Myocyte (in vitro differentiated cells): ENCODE measurements at places on chromosomes 6 and 20.
A peak's percentile ranks its signal among the peaks of the same experiment; 100 is the strongest.

- DNase-seq = no peak
These were observed 161.0 kb downstream of the GJA1 start for GRCh38 chr6:121596441-121596840.

DNA sequence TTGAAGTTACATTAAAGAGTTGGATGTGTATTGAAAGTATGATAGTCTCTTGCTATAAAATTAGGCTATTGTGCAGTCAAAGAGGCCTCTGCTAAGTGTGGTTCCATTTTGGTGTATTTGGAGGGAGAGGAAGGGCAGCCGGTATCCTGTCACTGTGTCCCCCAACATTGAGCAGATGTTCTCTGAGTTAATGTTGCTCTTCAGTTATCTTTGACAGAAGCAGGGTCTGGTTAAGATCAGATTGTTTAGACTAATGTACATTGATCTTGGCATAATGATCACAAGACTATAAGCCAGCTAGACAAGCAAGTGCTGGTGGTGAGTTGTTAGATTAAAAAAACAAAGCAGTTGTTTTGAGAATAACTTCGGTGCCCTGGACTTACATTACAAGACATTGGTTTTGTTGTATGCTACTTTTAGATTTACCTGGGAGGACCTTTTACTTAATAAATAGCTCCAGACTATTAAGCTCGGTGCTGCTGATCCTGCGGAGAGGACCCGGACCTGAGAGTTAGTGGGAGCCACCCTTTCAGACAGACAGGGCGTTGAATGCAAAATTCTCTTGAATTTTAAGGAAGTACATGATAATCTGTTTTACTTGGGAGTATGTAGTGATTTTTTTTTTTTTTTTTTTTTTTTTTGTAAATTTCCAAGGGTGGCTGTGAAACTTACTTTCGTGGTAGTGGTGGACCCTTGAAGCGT, 97.8 kb downstream of the JARID2 start:
- DNase-seq = no peak

DNA sequence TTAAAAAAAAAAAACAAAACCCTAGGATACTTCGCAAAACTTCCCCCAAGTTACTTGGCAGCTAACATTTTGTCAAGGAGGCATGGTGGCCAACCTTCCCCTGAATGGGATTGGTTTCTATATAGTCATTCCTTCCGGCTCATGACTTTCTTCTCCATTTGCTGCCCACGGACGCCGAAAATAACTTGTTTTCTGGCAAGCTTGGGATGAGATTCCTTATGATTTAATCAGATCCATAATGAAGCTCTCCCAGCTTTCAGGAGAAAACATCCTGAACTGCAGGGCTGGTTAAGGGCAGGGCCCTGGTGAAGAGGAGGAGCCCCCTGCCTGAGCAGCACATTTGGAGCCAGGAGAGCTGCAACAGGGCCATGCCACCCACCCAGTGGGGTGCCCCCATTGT, 49.9 kb downstream of the PPP1R16B start:
- peak; percentile 32 for DNase-seq

DNA sequence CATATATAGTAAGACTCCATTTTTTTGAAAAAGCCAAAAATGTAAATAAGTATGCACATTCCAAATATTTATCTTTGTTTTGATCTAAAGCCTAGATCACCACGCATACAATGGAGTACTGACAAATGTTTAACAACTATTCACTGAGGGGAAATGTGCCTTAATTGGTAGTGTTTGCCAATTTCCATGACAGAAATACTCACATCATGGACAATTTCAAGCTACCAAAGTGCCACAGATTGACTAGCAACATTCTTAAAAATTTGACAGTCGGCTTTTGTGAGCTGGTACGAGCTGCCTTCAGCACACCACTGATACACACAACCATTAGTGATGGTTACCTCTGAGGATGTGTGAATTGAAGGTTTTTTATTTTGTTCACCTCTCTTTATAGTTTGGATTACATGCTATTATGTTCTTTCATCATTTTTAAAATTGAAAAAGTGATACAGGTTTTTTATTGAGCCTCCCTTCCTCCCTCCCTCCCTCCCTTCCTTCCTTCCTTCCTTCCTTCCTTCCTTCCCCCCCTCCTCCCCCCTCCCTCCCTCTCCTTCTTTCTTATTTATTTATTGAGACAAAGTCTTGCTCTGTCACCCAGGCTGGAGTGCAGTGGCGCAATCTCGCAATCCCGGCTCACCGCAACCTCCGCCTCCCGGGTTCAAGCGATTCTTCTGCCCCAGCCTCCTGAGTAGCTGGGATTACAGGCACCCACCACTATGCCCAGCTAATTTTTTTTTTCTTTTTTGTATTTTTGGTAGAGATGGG, 19.2 kb downstream of the SMPDL3A start:
- DNase-seq = no peak

GRCh38 chr6:157403686-157404051, 22.7 kb downstream of the ZDHHC14 start:
- no peak for DNase-seq

- DNase-seq = no peak
These were observed 47.0 kb downstream of the SLC22A23 start for GRCh38 chr6:3409699-3410384.

- DNase-seq = peak; percentile 35
These were observed 242.6 kb downstream of the ARID1B start for GRCh38 chr6:157019733-157020132.

- peak; percentile 65 for DNase-seq
These were observed 164.9 kb upstream of the SASH1 start for GRCh38 chr6:148177589-148178233.

DNA sequence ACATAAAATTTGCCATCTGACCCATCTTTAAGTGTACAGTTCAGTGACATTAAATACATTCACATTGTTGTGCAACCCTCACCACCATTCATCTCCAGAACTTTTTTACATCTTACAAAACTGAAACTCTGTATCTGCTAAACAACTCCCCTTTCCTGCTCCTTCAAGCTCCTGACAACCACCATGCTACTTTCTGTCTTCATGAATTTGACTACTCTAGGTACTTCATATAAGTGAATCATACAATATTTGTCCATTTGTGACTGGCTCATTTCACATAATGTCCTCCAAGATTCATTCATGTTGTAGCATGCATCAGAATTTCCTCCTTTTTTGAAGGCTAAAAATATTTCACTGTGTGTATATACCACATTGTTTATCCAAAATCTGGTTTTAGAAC, 86.9 kb upstream of the SMLR1 start:
- DNase-seq = no peak

- no peak for DNase-seq
These were observed 307.7 kb downstream of the ARHGAP18 start for GRCh38 chr6:129402244-129402643.

DNA sequence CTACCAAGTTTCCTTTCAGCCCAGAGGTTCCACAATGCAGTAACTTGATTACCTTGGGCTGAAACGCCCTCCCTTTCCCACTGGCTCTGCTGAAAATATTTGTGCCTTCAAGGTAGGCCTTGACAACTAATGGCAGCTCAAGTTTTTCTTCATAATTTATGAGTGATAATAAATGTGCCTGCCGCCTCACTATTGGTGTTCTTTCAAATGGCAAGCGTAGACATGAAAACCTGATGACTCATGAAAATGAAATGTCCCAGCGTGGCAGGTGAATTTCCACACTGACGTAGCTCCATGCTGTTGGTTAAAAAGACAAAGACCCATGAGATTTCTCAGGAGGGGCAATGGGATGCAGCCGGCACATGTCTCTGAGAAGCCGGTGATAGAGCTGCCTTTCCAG, 107.2 kb upstream of the GGTLC1 start:
- DNase-seq = no peak

- no peak for DNase-seq
These were observed 930.8 kb downstream of the TFAP2A start for GRCh38 chr6:9484091-9484490.

DNA sequence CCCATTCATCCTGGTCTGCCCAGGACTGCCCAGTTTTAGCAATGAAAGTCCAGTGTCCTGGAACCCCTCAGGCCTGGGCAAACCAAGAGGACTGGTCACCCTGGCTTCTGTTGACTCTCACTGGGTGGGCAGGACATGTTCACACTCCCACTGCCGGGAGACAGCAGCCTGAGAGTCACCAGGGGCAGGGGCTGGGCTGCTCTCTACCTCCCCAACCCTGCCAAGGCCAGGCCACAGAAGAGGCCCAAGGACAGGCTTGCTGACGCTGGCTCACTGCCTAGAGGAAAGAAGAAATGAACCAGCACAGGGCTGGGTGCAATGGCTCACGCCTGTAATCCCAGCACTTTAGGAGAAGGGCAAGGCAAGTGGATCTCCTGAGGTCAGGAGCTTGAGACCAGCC, 36.9 kb downstream of the C20orf203 start:
- DNase-seq = no peak

- DNase-seq = peak; percentile 26
These were observed 4.2 kb downstream of the BRD2 start for GRCh38 chr6:32972353-32973143.

DNA sequence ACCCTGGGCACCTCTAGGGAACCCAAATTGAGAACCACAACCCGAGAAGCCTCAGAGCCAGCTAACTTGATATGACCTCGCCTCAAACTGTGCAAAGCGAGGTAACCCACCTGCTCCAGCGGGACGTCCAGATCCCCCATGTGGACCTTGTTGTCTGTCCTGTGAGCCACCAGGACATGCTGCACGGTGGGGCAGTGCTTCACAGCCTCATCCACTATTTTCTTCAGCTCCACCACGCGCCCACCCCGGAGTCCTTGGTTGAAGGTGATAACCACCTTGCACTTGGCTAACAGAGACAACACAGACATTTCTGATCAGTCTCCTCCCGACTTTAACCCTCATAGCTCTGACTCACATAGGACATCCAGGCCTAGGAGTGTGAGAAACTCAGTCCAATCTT, 30.8 kb upstream of the APMAP start:
- DNase-seq = no peak

DNA sequence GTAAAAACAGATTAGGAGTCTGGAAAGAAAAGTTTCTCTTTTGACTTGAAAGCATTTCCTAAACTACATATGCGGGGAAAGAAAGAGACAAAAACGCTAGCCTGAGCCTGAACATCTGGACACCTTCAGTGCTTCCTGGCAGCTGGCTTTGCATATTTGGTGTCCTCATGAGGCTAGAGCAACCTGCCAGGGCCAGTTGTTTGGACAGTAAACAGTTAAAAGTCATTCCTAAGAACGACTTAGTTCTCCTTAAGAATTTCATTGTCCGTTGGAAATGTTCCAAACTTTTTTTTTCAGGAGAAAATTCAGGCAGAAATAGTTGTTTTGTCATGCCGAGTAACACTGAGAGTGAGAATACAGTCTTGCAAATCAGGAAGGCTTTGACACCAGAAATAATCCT, 199.8 kb downstream of the SMOC2 start:
- DNase-seq = no peak

GRCh38 chr6:113632220-113632864, 224.8 kb upstream of the MARCKS start:
- DNase-seq = peak; percentile 95

DNA sequence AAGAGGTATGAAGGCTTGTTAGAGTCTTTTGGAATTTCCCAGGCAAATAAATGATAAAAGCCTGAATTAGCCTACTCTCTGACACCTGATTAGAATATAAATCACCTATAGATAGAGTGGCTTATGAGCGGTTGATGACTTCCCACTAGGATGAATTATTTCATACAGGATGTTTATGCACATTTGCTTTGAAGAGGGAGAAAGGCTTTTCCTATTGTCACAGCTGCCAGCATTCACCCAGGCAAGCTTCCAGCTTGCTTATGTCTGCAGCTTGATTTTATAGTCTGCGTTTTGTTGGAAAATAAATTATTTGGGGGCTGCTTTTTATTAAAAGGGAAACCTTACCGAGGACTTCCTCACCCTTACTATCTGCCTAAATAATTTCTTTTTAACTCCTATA, 51.3 kb upstream of the EIF2S2 start:
- no peak for DNase-seq

- no peak for DNase-seq
These were observed 3.1 kb downstream of the MMP9 start for GRCh38 chr20:46011631-46012482.

GRCh38 chr6:158544428-158544827, 15.5 kb upstream of the TMEM181 start:
- DNase-seq = no peak

DNA sequence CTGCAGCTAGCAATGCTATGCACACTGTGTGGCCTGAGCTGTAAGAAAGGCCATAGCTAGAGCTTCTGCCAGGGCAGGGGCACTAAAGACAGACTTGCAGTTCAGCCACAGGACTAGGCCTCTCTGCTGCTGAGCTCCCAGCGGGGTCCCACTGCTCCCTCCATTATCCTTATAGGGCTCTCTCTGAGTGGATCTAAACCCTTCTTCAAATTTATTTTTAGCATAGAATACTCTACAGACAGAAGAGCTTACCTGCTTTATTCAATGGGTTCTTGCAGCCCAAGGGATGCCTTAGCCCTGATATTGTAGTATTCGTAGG, 100.9 kb upstream of the MLN start:
- DNase-seq = no peak

- no peak for DNase-seq
These were observed 13.1 kb upstream of the DCBLD1 start for GRCh38 chr6:117469356-117469755.

GRCh38 chr6:157023958-157024357, 246.8 kb downstream of the ARID1B start:
- no peak for DNase-seq

DNA sequence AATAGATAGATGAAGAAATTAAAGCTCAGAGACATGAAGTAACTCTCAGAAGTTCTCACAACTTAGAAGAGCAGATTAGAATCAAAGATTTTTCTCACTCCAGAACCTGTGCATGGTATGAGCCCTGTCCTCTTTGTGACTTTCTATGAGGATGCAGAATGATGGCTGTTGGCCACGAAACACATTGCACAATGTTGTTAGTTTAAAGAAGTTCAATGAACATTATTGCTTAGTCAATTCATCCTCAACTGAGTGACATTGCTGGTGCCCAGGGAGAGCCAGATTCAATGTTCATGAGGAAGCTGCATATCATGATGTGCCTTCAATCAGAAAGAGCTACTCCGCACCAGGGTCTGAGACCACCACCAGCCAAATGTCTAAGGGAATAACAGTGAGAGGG, 633.1 kb downstream of the PTPRT start:
- DNase-seq = no peak

DNA sequence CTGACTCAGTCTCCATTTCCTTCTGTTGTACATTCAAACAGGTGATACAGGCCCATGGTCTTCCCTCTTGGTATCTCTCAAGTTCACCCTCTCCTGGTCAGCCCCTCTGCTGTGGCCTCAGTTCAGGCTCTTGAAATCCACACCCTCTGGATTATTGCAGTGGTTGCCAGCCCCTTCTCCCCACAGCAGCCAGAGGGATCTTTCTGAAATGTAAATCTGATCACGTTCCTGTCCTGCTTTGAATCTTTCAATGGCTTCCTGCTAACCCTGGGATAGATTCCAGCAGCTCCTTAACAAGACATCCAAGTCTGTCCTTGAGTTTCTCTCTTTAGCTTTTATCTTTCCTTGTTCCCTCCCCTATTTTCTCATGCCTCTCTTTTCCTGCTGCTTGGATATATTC, 22.2 kb downstream of the CHMP4B start:
- DNase-seq = no peak

DNA sequence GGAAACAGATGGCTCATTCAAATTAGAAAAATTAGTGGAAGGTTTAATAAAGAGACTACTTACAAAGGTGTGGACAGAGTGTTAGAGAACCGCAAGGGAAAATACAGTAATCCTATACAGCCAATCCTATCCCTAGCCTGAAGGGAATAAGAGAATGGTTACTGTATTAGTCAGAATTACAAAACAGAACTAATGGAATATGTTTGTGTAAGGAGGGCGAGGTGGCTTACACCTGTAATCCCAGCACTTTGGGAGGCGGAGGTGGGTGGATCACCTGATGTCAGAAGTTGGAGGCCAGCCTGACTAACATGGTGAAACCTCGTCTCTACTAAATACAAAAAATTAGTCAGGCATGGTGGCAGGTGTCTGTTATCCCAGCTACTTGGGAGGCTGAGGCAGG, 16.3 kb upstream of the TRPC4AP start:
- DNase-seq = no peak
